Amniotic stem cell (primary cell): ENCODE measurements at places on chromosomes 5 and 9.

- no peak for DNase-seq
Observed at GRCh38 chr9:77563174-77563573, 84.9 kb downstream of the GNA14 start.

DNA sequence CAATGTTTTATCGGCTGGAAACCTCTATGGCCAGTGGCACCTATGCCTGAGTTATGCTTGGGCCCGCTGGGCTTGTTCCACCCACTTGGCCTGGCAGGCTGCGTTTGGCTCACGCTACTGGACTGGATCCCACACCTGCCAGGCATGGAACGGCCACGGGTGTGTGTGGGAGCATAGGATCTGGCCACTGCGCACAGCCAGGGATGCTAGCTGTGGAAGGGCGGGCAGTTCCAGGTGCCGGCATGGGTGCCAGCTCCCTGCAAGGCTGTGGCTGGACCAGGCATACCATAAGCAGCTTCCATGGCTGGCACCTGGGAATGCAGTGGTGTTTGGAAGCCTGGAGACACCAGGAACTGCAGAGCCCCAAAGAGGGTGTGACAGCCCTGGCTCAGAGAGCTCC is 1063.9 kb upstream of the ACO1 start:
- no peak for DNase-seq

GRCh38 chr9:75927356-75927755 is 36.9 kb downstream of the PCSK5 start:
- DNase-seq: no peak

DNA sequence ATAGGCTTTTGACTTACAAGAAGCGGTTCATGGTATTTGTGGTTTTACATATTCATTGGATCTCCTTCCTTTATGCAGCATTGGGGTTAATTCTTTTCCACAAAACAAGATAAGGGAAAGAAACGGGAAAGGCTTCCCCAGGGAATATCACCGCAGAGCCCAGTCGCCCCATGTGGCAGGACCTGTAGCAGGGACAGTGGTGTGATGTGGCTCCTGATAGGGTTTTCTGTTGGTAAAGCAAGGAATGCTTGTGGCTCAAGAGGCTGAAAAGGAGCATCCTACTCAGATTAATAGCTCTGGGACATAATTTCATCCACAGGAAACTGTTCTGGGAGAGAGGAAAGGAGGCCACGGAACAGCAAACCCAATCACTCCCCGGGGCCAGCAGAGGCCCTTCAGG is 699.9 kb downstream of the MTRR start:
- no peak for DNase-seq

- DNase-seq: no peak
Observed at GRCh38 chr5:124402144-124402581, 344.3 kb downstream of the ZNF608 start.

DNA sequence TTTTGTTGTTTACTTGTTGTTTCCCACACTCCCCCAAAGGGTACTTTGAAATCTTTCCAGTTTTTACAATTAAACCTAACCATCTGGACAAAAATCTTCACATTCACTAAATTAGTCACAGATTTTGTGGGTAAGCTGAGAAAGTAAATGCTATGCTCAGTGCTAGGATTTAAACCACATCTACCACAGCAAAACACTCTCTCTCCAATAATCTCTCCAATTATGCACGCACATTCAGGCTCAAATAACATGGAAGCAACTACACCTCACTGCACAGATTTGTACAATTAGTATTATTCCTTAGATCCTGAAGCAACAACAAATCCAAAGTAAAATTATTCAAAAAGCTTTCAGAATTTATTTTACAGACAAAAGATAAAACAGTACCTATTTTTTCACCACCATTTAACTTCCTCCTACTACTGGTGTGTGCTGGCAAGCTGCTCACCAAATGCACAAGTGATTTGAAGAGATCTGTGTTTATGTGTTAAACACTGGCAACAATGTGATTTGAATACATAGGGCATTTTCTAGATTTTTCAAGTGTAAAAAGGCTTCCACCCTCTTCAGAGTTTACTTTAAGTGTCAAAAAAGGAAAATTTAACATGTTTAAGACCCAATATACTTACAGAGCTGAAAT is 16.6 kb downstream of the ZNF608 start:
- DNase-seq: no peak

- DNase-seq: no peak
Observed at GRCh38 chr9:137639303-137640051, 20.7 kb downstream of the EHMT1 start.

GRCh38 chr5:149915392-149916260 is 29.0 kb downstream of the PDE6A start:
- DNase-seq: no peak

GRCh38 chr9:99105152-99106043 is 485 bp downstream of the TGFBR1 start:
- peak; percentile 65 for DNase-seq

DNA sequence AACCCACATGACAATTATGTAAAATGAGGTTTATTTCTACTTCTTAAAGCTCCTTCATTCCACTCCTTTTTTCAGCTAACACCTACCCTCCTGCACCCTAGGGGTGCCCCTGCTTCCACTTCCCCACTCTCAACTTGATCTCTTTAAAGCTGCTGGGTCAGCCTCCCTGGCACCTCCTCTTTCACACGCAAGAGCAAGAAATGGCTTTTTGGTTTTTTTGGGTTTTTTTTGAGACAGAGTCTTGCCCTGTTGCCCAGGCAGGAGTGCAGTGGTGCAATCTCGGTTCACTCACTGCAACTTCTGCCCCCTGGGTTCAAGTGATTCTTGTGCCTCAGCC is 64.4 kb downstream of the SUSD1 start:
- no peak for DNase-seq

- no peak for DNase-seq
Observed at GRCh38 chr5:26955161-26955560, 83.2 kb downstream of the CDH9 start.

- no peak for DNase-seq
Observed at GRCh38 chr9:117656002-117656401, 48.2 kb upstream of the TLR4 start.
